ENCODE measurements at places on chromosomes 11 and 22.
A peak's percentile ranks its signal among the peaks of the same experiment; 100 is the strongest.

DNA sequence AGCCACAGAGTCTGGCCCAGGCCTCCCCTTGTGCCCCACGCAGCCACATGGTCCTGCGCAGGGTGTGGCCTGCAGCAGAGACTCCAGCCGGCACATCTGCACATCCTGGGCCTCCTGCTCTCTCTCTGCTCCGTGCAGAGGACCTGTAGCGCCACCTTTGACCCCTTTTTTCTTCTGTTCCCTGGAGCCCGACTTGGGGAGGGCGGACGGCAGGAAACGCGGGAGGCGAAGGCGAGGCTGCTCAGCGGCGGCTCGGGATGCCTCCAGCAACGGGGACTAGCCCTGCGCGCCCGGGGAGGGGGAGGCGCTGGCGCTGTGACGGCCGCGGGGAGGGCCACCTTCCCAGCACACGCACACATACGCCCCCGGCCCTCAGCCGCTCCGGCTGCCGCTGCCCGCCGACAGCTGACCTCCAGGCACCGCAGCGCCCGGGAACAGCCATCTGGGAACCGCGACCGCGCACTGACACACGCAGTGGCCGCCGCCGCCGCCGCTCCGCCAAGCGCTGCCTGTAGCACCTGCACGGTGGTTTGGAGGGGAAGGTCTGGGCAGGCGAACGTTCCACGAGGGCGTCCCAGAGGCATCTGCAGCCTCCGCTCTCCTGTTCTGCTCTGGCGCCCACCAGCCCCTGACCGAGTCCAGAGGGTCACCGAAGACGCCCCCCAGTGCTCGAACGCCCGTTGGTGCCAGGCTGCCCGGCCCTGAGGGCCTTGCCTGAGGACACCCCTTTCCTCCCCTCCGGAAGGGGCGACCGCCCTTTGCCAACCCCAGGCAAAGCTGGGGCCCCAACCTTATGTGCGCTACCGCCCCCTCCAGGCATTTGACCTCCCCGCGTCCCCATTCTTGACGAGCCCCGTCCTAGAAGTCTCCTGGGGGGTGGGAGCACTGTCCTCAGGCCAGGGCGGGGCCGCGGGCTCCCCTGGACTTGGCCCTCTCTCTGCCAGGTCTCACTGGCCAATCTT is 16.9 kb upstream of the C22orf42 start:
- peak; percentile 71 for DNase-seq

GRCh38 chr11:109085708-109086373 is 336.1 kb upstream of the C11orf87 start:
- DNase-seq = no peak

GRCh38 chr11:27266125-27266524 is 96.9 kb downstream of the CCDC34 start:
- no peak for DNase-seq

DNA sequence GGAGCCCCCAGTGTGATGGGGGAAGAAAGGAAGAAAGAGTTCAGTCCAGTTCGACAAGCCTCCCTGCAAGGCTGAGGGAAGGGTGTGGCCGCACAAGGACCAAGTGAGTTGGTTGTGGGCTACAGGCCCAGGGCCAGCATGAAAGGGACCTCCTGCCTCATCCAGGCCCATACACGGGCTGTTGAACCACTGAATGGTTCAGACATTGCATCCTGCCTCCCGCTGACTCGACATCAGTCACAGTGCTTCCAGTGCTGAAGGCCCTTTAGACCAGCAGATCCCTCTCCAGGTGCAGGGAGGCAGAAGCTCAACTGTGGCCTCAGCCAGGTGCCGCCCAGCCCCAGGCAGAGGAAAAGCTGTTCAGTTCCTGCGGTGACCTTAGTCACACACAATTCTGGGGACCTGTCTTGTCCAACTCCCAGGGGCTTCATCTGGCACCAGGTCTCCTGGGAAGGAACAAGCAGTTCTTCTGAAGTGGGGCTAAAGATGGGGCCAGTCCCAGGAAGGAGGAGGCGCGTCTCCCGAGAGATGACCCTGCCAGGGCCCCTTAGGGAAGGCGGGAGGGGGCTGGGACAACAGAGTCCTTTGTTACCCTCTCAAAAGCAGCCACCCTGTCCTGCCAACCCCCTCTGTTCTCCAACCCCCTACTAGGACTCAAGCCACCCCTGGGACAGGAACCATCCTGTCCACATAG is 6.6 kb downstream of the ARRB1 start:
- DNase-seq = no peak

Data from retina (tissue), 1 donor.